Left hindlimb (tissue), 1 donor: ENCODE measurements at places on chromosomes 2 and 18.

DNA sequence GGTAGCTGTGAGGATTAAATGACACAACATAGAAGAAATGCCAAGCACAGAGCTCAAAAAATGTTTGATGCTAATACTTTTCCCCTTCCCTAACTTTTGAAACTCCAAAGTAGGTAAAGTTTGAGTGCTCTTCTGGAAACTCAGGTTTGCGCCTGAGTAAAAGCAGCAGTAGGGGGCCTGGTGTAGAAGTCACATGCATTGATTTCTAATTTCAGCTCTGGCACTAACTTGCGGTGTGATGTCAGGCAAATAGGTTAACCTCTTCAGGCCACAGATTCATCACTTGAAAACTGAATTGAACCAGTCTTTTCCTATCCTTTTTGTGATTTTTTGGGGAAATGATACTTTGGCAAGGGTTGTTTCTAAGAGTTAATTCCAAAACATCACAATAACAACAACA is 27.2 kb downstream of the LHCGR start:
- DNase-seq = no peak

GRCh38 chr2:221792971-221793521 is 220.9 kb upstream of the EPHA4 start:
- DNase-seq = no peak

DNA sequence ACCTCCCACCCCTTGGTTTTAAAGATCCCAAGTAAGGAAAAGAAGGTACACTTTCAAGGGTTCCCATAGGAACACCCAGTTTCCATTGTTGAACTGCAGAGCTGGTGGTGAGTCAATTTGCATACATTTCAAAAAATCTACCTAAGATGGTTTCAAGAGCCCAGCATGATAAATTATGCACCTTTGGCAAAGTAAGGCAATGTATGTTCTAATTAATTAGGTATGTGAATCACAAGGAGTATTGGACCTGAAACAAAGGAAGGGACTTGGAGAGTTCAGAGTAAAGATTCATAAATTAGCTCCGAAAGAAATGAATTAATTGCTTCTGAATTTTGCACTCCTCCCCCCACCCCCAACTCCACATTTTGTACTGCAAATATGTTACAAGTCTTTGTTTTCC is 459.7 kb downstream of the LRATD1 start:
- no peak for DNase-seq

DNA sequence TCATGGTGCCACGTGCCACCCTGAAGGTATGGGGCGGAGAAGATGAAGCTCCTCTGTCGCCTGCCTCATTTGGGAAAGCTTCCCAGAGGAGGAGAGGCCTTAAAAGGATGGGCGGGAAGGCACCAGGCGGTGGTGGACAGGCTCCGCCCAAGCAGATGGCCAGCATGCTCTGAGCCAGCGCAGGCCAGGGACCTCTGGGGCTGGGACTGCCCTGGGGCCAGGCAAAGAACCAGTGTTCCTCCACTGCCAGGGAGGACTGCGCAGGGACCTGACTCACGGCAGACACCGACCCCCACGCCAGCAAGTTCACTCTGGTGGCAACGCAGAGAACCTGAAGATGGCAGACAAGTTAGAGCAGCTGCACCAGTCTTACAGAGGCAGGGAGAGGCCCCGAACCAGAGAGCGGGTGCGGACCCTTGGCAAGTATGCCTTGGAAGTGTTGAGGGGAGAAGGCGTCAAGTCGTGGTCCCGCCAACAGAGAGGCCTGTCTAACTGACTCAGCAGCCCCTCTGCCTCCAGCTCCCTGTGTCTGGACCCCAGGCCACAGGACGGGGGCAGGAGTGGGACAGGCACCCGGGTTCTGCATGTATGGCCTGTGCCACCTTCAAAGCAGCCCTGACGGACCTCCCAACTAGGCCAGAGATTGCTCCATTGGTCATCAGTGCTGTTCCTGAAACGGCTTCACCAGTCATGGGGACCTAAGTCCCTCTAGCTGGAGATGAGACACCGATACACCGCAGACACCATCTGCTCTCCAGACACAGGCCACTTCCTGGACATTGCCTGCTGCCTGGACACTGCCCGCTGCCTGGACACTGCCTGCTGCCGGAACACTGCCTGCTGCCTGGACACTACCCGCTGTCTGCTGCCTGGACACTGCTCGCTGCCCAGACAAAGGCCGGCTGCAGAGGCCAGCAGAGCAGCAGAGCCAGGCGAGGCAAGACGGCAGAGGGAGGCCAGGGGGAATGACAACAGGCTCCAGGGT is 124.7 kb downstream of the HDAC4 start:
- peak; percentile 56 for DNase-seq

GRCh38 chr18:24860978-24861680 is 400.7 kb downstream of the HRH4 start:
- no peak for DNase-seq

DNA sequence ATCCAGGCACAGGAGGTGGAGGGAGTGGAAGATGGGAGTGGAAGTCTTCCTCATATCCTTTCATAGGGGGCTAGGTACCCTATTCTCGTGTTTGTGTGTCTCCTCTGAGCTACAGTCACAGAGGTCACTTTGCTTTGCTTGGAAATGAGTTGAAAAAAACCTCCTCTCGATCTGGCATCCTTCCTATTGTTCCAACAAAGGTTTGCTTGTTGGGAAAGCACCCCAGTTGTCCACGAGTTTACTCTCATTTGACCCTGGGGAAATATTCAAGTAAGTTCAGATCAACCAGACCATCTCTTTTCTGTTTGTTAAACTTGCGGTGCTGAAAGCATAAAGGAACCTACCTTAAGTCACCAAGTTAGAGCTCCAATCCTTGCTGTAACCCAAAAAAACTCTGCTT is 59.3 kb downstream of the ARHGEF33 start:
- DNase-seq = no peak

DNA sequence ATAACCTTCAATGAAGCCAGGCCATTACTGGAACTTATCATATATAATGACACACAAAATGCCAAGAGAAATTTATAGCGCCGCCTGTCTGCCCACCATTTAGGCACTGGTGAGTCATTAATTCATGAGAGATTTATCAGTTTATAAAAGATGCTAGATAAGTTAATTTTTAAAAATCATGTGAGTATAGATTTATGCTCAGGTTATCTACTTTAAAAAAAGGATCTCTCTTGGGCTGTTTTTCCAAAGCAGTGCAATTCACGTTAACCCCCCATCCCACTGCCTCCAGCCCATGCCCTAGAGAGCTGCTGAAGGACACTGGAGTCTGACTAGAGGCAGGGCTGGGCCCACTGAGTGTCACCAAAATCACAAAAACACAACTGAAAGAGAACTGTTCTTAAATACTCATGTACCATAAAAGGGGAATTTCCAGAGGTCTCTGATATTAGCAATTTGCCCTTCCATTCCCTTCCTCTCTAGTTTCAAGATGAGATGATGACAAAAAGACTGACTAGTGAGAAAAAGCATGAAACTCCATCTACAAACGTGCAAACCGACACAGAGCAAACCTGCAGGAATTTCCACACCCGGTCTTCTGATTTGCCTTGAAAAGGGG is 160.8 kb downstream of the BCL2 start:
- DNase-seq = no peak

GRCh38 chr2:168064011-168064998 is 183.1 kb downstream of the STK39 start:
- DNase-seq = no peak

DNA sequence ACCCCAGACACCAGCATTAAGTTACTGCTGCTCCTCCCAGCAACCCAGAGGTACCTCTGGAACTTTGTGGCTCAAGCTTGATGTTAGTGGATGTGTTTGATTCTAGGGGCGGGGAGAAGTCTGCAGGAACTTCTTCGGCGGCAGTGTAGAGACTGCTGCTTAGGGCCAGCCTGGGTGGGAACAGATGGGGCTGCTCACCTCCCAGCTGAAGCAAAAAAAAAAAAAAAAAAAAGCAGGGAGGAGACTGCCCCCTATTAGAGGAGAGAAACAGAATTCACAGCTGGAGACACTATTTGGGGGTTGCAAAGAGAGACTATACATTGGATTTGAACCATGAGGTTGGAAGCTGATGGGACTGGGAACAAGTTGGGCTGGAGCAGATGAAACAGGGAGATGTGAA is 28.6 kb upstream of the FAM136A start:
- no peak for DNase-seq

- no peak for DNase-seq
Observed at GRCh38 chr2:52145005-52145404, 1113.1 kb upstream of the NRXN1 start.

- no peak for DNase-seq
Observed at GRCh38 chr2:68330691-68331090, 10.9 kb upstream of the CNRIP1 start.

DNA sequence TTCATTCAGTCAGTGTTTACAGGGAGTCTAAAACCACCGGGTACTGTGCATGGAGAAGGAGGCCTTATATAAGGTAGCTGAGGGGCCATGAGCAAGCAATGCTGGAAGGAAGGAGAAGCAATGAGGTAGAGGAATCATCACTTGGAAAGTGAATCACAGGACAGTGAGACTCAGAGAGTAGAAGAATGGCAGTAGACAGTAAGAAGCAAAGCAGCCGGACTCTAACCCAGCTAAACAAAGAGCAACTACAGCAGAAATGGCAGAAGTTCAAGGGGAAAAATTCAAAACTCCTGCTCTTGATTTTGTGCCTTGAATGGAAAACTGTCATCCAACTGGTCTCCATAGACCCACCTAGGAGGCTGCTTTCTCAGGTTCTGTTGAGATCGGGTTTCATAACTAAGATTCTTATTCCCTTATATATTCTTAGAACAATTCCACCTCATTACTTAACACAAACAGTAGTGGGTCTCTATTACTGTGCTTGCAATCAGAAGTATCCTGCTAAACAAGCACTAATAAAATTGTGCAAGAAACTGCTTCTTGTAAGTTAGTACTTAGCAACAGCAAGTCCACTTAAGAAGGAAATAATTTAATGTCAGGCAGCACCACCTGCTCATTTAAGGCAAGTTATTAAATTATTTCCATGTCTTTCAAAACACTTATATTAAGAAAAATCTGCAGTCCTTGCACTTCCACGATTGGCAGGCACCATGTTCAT is 68.0 kb downstream of the RBMS1 start:
- no peak for DNase-seq

DNA sequence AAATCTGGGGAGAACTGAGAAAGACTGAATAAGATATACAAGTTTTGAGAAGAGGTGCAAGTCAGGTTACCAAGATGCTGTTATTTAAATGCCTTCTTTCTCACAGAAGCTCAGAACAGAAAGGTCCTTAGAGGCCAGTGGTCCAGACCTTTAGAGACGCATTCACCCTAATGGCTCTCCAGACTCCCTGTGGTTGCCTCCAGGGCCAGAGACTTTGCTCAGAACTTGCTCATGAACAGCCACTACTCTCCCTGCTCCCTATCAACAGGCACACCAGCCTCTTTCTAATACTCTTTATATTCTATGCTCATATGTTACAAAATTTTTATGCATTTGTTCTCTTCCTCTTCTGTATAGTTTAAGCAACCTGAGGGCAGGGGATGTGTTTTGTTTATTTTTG is 349.0 kb upstream of the TNP1 start:
- no peak for DNase-seq

DNA sequence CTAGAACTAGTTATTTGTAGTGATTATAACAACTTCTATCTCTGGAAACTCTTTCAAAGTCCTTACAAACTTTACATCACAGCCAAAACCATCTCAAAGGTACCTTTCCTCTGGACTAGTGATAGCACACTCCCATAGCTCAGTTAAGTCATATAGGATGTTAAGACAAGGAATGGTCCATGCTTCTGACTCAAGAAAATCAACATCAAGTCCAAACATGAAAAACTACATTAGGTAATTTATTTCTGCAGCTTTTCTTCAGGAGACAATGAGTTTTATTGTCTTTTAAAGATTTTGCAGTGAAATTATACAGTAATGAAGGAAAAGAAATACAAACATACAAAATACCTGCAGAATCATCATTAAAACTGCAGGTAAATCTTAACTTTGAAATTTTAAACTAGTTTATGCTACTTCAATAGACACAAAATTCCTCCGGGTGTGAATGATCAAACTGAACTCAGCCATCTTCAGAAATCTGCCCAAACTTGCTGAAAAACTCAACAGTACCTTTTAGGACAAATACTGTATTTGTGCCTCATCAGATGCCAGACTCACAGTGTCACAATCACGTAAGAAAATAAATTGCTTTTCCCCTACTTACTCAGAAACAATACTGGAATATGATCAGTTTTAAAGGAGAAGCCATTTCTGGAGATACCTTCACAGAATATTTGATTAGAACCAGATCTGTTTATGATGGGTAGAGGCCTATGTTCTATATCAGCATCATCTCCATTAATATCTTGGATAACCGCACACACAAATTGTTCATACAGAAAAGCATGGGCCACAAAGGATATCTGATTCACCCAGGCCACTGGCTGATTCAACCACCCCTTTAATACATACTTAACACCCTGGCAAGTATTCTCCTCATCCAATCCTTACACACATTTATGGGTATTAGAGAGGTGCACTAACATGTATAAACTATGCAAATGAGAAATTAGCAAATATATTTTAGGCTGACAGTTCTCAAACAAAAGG is 2.6 kb downstream of the TMEM131 start:
- no peak for DNase-seq

DNA sequence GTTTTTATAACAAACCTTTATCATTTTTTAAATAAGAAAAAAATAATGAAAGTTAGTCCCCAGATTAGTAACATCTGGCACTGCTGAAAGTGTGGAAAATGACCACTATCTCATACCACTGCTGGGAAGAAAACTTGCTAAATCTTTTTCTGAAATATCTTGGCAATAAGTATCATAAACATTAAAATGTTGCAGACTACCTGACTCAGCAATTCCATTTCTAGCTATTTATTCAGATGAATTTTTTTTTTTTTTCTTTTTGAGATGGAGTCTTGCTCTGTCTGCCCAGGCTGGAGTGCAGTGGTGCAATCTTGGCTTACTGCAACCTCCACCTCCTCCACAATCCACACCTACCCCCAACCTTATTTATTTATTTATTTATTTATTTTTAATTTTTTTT is 35.3 kb upstream of the SOS1 start:
- DNase-seq = no peak

- no peak for DNase-seq
Observed at GRCh38 chr2:172693529-172694455, 41.9 kb upstream of the RAPGEF4 start.

DNA sequence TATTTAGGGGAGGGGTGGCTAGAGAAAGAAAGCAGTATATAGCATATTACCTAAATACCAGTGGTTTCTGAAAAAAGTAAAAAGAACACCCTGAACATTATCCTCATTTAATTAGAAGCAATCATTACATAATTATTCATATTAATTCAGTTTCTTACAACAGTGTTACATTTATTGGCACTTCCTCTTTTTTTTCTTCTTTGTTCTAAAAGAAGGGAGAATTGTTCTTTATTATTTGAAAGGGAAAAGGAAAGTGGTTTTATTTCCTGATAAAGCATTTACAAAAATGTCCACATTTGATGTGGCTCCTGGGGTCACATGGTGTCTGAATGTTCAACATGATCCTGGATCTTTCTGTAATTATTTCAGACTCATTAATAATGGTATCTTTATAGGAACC is 254.9 kb upstream of the ZEB2 start:
- no peak for DNase-seq
